ENCODE measurements at places on chromosomes 12 and 14.

DNA sequence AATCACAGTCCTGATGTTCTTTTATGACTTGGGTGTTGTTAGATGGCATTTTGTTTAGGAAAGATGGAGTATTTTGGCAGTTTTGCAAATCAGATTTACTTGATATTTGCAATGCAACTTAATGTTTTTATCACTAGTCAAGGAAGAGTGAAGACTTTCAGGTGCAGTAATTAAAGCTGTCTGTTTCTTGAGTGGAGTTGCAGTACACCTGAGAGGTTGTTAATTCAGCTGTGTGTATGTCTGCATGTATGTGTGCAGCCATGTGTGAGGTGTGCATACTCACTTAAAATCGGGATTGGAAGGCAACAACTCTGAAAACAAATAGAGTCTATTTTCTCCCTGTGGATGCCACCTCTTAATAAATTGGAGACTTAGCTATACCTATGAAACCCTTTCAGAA is 94.5 kb downstream of the RMST start:
- DNase-seq, result no peak

- DNase-seq, result no peak
Measured at GRCh38 chr14:36215217-36215598, 38.7 kb upstream of the PTCSC3 start.

GRCh38 chr12:51190820-51191219 is 17.9 kb upstream of the TFCP2 start:
- no peak for DNase-seq

- DNase-seq, result no peak
Measured at GRCh38 chr12:89439941-89440340, 84.7 kb downstream of the GALNT4 start.

DNA sequence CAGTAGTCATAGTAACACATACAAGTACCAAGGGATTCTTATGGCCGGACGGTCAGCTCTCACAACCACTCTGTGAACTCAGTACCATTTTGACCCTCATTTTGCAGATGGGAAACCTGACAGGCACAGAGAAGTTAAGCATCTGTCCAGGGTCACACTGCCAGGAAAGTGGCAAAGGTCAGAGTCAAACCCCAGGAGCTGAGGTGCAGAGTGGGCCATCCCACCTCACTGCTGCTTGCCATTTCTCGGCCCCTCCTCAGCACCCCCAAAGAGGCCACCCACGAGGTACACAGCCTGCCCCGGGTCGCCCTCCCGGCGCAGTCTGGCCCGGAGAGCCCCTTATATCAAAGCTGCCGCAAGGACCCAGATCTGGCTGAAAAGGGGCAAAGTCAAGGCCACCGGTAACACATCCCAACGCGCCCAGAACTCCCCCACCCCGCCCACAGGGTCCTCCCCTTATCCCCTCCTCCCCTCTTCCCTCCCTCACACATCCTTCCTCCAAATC is 1.7 kb downstream of the NCOR2 start:
- DNase-seq, result no peak

Data from OCI-M1 (cell line).